Pancreas (tissue), 10 donors: ENCODE measurements at places on chromosomes 3 and 15.
A peak's percentile ranks its signal among the peaks of the same experiment; 100 is the strongest.

DNA sequence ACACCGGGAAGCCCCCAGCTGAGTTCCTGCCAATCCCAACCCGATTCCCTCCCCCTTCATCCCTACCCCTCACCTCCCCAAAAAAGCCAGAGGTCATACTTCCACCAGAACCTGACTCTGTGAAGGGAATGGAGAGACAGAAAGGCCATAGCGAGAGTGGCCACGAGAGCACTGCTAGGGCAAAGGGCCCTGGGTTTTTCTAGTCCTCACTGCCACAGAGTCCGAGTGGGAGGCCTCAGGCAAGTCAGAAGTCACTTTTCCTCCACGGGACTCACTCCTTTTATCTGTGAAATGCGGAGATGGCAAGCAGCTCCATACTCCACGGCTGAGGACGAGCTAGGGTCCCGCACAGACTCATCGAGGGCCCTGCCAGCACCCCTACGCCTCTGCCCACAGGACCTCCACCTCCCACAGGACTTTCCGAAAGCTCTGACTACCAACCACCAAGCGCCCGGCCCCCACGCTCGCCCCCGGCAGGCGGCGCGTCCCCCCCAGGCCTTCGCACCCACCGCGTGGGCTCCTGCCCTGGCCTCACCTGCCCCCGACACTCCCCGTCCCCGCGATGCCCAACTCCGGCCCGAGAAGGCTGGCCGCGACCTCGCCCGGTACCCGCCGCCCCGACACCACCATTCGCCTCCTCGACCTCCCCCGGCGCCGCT is 792 bp downstream of the ATP13A3 start:
- DNase-seq, result peak; percentile 33

- no peak for DNase-seq
These were observed 266.6 kb upstream of the TBL1XR1 start for GRCh38 chr3:177463863-177464262.

DNA sequence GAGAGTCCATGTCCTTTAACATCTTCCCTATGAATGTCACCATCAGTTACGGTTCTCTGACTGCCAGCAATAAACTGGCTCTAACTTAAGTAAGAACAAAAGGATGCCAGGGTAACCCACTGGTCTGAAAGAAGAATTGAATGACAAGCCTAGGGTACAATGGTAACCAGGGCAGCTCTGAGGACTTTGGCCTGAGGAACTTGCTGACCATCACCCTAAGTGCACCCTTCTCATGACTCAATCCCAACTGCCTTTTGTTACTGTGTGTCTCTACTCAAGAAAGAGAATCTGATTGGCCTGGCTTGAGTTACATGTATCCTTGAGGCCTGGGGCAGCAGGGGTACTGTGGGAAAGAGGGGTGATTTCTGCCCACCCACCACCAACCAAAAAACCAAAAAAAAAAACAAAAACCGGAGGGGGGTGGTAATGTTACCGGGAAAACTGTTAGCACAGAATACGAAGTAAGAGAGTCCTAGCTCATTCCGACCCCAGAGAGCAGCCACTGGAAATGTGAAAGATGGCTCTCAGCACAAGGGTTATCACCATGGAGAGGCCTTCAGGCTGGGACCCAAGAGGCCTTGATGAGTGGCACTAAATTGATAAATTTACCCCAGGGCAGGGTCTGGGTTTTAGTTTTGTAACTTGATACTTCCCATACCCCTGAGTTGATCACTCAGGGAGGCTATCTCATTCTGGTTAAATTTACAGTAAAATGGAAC is 9.3 kb upstream of the SLC28A1 start:
- DNase-seq, result no peak

DNA sequence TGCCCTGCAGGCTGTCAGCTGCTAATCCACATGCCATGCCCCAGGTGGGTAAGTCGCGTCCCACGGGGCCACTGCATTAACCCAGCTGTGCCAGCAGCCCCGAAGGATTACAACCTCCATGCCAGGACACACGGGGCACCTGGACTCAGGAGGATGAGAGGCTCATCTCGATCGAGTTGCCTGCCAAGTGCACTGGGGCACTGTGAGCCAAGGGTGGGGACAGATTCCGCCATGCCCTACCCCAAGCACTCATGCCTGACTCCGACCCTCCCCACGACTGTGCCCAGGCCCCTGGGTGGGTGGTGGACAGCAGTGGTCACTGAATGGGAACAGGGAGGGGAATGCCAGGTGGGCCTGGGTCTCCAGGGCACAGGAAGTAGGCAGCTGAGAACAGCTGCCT is 20.7 kb upstream of the SNRPA1 start:
- no peak for DNase-seq

- no peak for DNase-seq
These were observed 73.8 kb downstream of the ABTB1 start for GRCh38 chr3:127746400-127747057.

GRCh38 chr15:45251888-45252287 is at the start of gene SLC28A2:
SLC28A2 (plus strand) TSS chr15:45252234; CDS start chr15:45253216, 982 bp downstream.
- no peak for DNase-seq

GRCh38 chr3:105515372-105515771 is 148.7 kb downstream of the ALCAM start:
- DNase-seq, result no peak

- no peak for DNase-seq
These were observed 36.5 kb downstream of the GOLGA6L10 start for GRCh38 chr15:82312586-82313349.

DNA sequence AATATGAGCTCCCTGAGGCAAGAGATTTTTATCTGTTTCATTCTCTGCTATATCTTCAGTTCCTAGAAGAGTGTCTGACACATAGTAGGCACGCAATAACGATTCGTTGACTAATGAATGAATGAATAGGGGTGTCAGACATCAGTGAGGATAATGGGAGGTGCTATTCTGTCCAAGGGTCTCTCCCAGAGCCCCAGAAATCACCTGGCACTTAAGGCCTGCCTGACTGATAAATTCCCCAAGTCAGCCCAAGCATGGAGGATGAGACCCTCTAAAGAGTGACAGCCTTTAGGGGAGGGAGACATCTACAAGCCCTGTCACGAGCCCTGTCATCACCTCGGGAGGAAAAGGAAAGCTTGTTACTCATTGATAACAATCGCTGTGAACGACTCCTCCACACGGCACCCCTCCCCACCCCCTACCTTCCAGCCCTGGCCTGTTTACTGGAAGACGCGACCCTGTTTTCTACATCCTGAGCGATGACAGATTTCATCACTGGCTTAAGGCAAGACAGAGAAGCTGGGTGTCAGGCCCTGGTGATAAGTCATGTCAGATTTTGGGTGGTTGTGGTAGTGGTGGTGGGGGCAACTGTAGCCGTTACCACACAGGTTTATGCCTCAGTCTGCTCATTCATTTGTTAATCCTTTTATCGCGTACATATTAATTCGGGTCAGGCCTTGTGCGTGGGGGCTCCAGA is 23.1 kb downstream of the BHLHE40 start:
- no peak for DNase-seq

DNA sequence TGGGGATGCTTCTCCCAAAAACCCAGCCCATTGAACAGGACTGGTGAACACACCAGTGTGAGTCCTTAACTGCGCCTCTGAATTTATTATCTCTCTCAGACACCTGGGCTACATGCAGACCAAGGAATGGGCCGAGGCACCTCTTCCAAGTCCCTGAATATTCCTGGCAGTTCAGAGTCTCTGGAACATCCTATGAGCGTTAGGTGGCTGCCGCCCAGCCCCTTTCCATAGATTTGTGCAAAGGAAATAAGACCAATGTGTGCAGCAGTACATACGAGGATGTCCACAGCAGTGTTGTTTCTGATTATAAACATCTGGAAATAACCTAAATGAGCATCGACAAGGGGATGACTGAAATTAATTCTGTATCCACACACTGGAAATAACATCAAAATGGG is 104.9 kb upstream of the RPL32 start:
- DNase-seq, result no peak

GRCh38 chr15:92521624-92522008 is 127.9 kb downstream of the ST8SIA2 start:
- peak; percentile 60 for DNase-seq

- no peak for DNase-seq
These were observed 17.1 kb downstream of the MCF2L2 start for GRCh38 chr3:183411216-183411922.

DNA sequence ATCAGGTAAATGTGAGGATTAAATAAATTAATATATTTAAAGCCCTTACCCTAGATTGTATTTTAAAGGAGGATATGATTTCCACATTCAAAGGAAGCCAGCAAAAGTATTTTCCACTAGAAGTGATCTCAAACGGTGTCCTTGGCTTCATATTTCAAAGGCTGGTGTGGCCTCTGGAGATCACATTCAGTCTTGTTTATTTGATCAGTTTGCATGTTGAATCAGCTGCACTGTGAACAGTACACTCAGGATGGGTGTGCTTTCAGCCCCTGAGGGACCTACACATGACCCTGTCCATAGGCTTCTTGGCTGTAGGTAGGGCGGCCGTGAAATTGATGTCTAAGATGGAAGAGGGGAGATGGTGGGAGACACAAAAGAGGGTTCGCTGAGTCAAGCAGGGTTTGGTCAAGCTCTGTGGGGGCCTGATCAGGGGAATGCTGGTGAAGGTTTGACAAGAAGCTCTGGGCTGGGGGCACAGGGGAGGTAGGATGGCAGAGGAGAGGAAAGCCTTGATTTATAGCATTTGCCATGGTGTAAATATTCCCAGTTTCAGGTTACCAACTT is 21.9 kb downstream of the CYP8B1 start:
- no peak for DNase-seq

GRCh38 chr15:33358306-33358705 is 47.5 kb downstream of the RYR3 start:
- no peak for DNase-seq

GRCh38 chr15:75578173-75578947 is 755 bp downstream of the PTPN9 start:
- peak; percentile 8 for DNase-seq

- no peak for DNase-seq
These were observed 148.8 kb upstream of the NDN start for GRCh38 chr15:23835953-23836352.

GRCh38 chr3:52895418-52895817 is 1.9 kb downstream of the STIMATE start:
- DNase-seq, result no peak

GRCh38 chr3:140051019-140051957 is 116.3 kb downstream of the CLSTN2 start:
- no peak for DNase-seq

- DNase-seq, result no peak
These were observed 205.9 kb upstream of the PPP2R3A start for GRCh38 chr3:135759651-135760050.

DNA sequence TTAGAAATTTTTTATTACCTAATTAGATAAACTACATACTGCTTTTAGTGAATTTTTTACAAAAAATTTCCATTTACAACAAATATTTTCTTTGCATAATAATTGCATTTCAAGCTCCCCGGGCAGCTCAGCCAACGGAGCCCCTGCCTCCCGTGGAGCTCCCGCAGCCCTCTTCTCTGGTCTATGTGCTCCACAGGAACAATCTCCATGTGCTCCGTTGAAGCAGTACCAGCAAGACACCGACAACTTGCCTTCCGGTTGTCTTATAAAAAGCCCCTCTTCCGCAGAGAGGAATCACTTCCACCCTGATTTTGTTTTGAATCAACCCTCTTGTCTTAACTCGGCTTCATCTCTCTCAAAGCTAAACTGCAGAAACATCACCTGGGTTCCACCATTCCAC is 46.9 kb upstream of the CHD2 start:
- DNase-seq, result no peak

GRCh38 chr15:31020542-31020941 is 29.1 kb upstream of the MTMR10 start:
- DNase-seq, result no peak

GRCh38 chr3:196609343-196609775 is 30.1 kb upstream of the NRROS start:
- peak; percentile 98 for DNase-seq

- DNase-seq, result no peak
These were observed 160.6 kb upstream of the WNT5A start for GRCh38 chr3:55647670-55648069.

- DNase-seq, result no peak
These were observed 72.8 kb upstream of the ANKRD34C start for GRCh38 chr15:79209690-79210089.

- DNase-seq, result no peak
These were observed 46.2 kb downstream of the NEK11 start for GRCh38 chr3:131072845-131073244.

DNA sequence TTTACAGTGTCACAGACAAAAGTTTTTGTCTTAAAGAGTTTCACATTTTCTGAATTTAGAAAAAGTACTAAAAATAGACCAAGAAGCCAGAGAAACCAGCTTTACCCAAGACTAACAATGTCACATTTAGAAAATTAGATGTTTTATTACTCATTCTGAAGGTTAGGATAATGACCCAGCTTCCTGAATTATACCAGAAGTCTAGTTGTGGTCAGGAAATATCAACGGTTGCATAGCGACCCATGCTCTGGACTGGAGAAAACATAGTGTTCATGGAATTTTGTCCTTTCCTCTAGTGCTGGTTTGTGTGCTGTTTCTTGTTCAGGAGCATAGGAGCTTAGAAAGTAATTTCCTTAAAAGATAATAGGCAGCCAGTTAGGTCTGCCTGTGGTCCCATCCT is 59.0 kb downstream of the DPPA2 start:
- no peak for DNase-seq

DNA sequence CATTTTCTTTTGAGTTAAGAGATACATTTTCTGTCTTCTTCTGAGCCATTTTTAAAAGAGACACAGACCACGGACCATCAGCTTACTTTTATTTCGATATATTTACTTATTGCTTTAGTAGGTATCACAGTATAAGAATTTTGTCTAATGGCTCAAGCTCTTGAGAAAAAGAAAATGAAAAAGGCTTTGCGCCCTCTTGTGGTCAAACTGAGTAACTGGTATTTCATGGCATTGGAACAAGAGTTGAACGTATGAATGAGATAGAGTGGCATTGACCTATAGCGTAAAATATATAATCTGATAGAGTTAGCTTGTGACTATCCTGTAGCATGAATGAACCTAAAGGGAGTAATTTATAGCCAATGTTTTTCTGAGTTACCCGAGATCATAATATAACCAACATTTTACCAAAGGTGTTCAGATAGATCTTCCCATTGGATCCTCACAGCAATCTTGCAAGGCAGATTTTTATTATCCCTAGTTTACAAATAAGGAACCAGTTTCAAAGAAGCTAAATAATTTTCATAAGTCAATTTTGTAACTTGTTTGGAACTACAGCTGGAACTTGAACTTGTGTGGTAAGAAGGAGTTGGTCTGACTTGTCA is 154.6 kb downstream of the POLR2M start:
- DNase-seq, result no peak

DNA sequence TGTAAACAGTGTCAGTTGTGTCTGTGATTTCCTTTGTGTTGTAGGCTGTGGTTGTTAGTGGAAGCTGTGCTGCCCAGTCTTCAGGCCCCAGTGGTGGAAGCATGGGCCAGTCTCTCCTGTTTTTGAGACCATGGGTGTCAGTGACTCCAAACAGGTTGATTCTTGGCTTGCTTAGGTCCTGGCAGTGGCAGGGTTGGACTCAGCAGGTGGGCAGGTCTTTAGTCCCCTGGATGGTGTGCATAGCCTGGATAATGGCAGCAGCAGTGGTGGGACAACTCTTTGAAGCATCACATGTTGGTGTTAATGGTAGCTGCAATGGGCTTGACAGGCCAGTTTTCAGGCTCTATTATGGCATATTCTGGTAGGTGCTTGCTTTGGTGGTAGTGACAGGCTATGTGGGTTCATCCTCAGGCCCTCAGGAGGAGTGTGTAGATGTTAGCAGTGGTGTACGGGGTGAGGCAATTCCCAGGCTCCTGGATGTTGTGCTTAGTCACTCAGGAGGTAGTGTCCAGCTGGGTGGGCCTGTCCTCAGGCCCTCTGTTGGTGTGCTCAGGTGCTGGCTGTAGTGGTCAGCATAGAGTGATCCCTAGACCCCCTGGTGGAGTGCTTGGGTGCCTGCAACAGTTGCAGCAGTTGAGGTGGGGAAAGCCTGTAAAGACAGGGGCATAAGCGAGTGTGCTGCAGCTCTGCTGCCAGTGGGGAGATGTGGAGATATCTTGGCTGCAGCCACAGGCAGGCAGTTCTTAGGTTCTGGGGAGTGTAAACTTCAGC is 596.7 kb downstream of the PDCD6IP start:
- no peak for DNase-seq
